ENCODE measurements at places on chromosomes 6 and 20.

DNA sequence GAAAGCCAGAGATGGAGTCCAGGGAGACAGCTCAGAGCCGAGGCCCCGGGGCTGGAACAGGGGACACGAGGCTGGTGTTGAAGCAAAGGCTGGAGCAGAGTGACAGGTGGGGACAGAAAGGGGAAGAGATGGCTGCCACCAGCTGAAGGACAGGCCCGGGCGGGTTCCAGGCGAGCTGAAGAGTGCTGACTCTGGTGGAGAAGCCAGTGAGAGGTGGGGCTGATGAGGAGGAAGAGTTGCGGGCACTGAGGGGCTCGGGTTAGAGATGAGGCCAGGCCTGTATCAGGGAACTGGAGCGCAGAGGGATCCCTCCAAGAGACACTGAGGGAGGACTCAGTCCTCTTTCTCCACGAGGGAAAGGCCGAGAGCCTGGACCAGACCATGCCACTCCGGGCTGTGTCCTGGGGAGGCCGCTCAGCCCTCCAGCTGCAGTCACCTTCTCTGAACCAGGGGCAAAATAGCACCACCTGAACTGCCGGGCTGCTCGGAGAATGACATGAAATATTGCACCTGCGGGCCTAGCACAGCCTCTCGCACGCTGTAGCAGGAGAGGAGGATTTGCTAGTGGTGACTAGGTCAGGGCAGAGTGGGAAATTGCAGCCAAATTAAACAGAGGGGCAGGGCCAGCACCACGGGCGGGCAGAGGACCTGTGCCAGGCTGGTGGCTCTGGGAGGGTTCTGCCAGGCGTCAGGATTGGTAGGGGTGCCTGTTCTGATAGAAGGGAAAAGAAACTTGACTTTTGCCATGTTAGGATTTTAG is 175.9 kb downstream of the ZDHHC14 start:
- no peak for DNase-seq

DNA sequence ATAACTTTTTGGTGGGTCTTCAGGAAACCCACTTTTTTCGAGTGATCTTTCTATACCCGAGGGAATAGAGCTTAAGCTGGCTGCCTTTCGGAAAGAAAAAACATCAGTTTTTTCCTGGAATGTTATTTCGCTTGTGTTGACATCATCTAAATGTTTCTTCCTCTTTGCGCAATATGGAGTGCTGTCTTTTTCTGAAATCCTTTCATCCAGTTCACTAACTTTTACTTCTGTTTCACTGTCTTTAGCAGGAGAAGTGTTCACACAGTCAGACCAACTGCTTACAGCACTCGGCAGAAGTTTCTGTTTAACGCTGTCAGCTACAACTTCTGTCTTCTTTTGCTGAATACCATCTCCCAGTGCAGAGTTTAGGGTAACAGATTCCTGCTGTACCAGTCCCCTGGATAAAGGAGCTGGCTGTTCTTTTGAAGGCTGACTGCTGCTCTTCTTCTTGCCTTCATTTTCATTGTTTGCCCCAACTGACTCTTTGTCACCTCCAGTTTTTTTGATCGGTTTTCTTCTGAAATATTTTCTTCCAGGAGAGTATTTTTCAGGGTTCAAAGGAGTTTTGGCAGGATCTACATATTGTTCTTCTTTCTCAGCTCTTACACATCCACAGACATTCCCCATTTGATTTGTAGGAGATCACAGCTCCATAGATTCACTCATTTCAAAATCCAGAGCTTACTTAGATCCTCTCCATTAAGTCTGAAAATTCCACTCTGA is 50.0 kb upstream of the DST start:
- DNase-seq: no peak

DNA sequence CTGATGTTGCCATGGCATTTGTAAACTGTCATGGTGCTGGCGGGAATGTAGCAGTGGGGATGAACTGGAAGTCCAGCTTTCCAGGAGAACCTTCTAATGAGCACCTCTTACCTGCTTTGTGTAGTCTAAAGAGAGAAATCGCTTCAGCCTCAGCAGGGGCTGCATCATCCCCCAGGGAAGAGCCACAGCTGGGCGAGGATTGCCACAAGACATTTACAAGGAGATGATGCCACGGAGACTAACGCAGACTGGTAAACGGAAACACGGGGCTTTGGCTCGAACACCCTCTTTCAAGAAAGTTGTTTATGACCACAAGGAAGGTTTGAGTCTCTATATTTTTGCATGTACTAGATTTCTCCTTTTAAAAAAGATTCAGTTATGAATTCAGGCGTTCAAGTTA is 72.9 kb downstream of the CDH26 start:
- no peak for DNase-seq

GRCh38 chr6:144585217-144585814 is 300.2 kb downstream of the UTRN start:
- peak; percentile 40 for DNase-seq

- no peak for DNase-seq
Measured at GRCh38 chr20:60116128-60116909, 158.1 kb downstream of the CDH26 start.

GRCh38 chr6:77740380-77740779 is 87.5 kb downstream of the MEI4 start:
- peak; percentile 18 for DNase-seq

DNA sequence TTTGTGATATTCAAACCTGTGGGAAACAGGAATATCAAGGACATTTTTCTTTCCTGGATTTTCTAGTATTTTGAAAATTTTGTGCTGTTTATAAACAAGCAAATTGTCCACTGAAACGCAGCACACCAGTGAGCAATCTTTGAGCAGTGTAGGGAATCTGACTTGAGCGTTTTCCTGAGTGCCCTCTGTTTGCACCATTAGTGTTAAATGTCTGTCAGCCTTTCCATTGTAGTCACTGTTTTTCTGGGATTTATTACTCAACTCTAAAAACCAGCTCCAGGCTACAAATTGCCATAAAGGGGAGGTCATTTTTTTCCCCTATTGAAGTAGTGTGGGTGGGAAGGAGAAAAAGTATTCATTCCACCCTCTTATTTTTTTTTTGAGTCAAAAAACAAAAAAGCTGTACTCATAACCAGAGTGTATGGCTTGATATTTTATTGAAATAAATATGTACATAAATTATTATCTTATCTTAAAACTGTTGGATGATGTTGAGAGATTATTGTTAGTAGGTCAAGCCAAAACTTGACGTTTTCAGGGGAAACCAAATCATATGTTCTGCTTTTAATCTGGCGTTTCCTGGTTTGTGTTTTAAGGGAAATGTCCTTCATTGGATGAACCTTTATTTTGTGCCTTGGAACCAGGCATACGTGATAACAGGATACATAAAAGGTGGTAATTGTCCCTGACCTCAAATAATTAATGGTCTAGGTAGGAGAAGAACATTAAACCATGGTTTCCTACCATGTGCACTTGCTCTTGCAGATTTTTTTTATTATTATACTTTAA is 51.8 kb downstream of the TSHZ2 start:
- DNase-seq: no peak

GRCh38 chr6:133693565-133693964 is 195.3 kb upstream of the TCF21 start:
- DNase-seq: no peak

GRCh38 chr6:137843211-137843610 is 23.8 kb upstream of the TNFAIP3 start:
- no peak for DNase-seq

GRCh38 chr6:14337152-14337551 is 219.6 kb downstream of the CD83 start:
- DNase-seq: no peak

- DNase-seq: no peak
Measured at GRCh38 chr20:41110012-41110411, 27.3 kb upstream of the PLCG1 start.

DNA sequence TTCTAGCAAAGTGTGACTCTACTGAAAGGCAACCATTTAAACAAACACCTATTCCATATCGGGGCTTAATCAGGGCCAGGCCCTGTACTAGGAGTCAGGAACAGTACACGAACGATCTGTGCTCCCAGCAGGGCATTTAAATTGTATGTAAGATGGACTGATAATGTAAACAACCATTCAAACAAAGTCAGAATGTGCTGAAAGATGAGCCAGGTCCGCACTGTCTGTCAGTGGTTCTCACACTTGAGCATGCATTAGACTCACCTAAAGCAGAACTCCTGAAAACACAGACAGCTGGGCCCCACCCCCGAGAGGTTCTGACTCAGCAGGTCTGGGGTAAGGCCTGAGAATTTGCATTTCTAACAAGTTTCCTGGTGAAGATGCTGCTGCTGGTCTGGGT is 81.6 kb downstream of the PXDC1 start:
- no peak for DNase-seq

DNA sequence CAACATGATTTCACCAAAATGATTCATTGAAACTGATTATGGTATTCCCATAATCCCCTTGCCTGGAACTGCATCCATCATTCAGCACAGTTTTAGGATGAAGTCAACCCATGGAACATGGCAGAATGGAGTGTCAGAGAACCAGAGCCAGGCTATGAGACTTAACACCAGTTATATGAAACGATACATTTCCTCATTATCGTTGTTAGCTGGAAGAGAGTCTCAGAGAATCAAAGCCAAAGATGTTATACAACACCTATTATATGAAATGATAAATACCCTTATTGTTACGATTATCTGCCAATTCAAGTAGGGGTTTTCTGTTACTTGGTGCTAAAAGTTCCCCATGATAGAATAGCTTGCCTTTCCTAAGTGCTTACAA is 131.2 kb downstream of the BCAS1 start:
- DNase-seq: no peak

GRCh38 chr6:4059115-4059777 is 19.7 kb downstream of the FAM217A start:
- peak; percentile 37 for DNase-seq

DNA sequence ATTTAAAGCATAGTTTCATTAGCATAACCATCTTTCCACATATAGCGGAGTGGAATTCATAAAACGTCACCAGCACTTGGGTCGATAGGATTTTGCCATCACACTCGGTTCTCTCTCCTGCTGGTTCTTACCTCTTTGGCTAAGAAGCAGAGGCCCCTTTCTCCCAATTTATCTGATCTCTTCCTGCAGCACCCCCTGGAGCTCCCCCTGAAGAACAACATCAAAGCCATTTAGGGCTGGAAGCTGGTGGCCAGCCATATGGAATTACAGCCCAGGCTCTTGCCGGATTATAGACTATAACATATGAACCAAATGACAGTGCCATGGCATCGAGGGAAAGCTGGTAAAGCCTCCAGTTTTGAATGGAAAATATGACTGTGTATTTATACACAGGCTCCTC is 6.4 kb upstream of the KIF6 start:
- peak; percentile 0 for DNase-seq

- no peak for DNase-seq
Measured at GRCh38 chr20:42610070-42610469, 579.6 kb downstream of the PTPRT start.

GRCh38 chr20:38190166-38190565 is 25.1 kb upstream of the TGM2 start:
- no peak for DNase-seq

GRCh38 chr20:54184904-54185626 is 11.3 kb upstream of the CYP24A1 start:
- no peak for DNase-seq

GRCh38 chr6:115945812-115946211 is 114.9 kb downstream of the FRK start:
- no peak for DNase-seq

DNA sequence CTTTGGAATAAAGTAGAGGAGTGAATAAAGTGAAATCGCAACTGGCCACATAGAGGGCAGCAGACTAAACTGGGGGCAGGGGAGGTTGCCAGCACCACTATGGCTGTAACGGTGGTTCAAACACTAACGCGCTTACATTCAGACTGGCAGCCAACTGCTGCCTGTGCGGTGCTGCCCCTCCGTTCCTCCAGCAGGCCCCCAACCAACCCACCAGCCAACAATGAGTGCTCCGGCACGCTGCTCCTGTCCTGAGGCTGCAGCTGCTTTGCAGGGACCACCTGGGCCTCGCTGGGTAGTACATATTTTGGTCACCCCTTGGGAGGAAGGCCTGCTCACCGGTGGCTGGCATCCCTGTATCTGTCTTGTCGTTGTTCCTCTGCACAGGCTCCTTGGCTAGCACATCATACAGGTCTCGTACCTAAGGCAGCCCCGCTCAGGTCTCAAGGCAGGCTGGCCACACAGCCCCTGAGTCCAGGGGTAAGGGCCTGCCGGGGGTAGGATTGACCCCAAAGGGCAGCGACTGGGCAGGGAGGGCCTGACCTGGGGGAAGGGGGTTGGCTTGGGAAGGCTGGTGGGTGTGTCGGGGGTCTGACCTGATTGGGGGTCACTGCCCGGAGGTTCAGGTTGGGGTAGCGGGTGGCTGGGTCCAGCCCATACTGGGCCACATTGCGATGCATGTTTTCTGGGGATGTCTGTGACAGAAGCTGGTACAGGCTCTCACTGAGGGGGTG is 6.3 kb downstream of the MICAL1 start:
- DNase-seq: no peak

- DNase-seq: no peak
Measured at GRCh38 chr20:6740096-6740495, 27.4 kb upstream of the BMP2 start.

- peak; percentile 26 for DNase-seq
Measured at GRCh38 chr20:33832103-33832804, 21.1 kb downstream of the CHMP4B start.

DNA sequence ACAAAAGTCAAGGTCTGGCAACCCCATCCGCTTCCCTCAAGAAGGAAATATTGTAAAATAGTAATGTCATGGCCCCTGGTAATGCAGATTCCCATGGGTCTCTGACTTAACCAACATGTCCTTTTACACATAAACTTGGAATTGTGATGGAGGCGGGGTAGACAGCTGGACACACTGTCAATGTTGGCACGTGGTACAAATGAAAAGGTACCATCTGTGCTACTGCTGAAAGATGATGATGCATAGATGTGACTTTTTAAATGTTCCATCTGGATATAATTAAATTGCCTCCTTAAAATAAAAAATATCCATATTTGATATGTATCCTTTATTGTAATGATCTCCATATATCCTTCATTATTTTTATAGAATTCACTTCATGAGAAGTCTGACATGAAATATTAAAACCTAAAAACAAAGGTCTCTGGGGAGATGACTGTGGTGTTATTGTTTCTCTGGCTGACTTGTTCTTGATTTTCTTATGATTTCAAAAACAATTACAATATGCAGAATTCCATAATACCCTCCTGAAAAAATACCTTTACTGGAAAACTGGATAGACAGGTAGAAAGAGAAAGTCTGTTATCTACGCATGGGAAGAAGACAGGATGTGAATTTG is 104.5 kb downstream of the MKKS start:
- no peak for DNase-seq

GRCh38 chr20:47704746-47705496 is 80.4 kb downstream of the SULF2 start:
- DNase-seq: no peak

All from astrocyte of the cerebellum (primary cell).